Germinal center (tissue), 1 donor: ENCODE measurements at places on chromosomes 3 and 15.

DNA sequence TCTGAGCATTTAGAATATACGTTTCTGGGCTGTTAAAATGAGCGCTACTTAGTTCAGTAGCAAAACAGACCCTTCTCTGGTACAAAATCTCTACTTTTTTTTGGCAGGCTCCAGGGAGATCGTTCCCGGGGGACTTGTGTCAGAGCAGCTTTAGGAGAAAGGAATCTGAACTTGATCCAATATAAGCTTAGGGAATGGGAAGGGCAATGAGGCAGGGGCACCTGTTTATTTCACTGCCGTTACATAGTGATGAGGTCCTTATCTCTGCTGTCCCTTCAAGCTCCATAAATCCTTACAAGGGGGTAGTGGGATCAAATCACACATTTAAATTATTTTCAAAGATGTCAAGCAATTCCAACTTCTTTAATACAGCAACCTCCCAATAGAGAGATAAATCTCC lies 128.7 kb upstream of the BNIP2 start:
- DNase-seq, result no peak

- no peak for DNase-seq
Measured at GRCh38 chr15:101129851-101130380, 121.9 kb downstream of the CHSY1 start.

- DNase-seq, result no peak
Measured at GRCh38 chr3:125024817-125025216, 31.0 kb downstream of the HEG1 start.

- DNase-seq, result no peak
Measured at GRCh38 chr3:8899876-8900460, 63.3 kb downstream of the RAD18 start.

DNA sequence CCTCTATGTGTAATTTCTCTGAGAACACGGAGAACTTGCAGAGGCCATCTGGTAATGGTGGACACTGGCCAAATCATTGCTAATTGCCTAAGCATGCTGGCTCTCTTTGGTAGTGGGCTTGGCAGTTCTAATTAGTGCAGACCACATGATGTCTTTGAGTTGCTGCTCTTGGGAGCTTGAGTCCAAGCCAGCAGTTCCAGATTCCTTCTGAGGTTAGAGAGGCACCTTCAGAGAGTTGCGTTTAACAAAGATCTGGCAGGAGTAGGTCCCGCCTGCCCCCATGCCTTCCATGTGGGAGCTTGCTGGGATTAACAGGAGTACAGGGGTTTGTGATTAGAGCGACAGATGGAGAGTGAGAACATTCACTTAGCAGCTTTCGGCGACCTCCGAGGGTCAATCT lies 449.0 kb upstream of the LMCD1 start:
- no peak for DNase-seq

DNA sequence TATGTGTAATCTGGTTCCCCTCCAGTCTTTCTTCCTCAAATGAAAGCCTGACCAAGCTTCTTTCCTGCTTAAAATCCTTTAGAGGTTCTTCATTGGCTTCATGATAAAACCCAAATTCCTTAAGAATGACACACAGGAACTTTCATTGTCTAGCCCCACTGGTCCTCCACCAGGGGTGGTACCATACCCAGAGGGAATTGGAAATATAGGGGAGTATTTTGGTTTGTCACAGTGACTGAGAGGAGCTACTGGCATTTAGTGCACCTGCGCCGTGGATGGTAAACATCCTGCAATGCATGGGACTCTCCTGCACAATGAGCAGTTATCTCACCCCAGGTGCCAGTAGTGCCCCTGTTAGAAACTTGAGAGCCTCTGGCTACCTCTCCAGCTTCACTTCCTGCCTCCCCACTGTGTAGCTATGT lies 10.8 kb downstream of the ZWILCH start:
- no peak for DNase-seq

DNA sequence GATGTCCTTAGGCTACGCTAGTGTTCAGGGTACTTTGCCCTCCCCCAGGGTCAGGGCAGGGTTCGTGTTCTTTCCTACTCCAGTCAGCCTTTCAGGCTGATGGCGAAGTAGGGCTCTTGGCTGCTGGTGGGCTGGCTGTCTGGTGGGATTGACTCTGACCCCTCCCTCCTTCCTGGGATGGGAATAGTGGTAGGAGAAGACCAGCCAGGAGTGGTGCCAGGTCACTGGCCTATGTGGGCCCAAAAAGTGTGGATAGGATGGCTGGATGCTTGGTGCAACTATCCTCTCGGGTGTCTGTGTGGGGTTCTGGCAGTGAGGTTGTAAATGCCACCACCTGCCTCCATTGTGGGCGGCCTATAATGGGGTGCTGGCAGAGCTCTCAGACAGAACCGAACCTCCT lies 20.4 kb upstream of the EXOG start:
- DNase-seq, result no peak

DNA sequence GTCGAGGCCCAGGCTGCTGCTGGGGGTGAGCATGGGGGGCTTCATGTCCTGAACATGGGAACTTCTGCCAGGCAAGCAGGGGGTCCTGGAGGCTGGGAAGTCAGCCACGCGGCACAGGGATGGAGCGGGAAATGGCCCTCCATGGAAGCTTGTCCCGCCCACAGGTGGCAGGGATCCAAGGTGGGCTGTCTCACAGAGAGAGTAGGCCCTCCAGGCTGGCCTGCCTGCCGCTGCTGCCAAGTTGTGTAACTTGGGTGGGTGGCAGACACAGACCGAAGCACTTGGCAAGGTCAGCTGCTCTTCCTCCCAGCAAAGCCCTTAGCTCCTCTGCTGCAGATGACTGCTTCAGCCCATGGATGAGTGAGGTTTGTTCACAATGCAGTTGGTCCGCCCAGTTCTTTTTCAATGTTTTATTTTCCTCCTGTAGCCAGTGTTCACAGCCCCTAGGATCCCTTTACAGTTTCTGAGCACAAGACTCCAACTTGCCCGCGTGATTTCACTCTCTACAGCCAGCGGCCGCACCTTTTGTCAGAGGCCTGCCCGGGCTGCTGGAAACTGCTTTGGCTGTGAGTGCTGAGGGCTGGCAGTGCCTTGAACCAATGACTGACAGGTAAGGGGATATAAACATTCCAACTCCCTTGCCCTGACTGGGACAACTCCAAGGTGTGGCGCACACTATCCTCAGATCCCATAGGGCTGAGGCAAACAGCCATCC lies 26.7 kb downstream of the HCN4 start:
- DNase-seq, result no peak

- DNase-seq, result no peak
Measured at GRCh38 chr3:43866529-43867353, 176.0 kb downstream of the ABHD5 start.

DNA sequence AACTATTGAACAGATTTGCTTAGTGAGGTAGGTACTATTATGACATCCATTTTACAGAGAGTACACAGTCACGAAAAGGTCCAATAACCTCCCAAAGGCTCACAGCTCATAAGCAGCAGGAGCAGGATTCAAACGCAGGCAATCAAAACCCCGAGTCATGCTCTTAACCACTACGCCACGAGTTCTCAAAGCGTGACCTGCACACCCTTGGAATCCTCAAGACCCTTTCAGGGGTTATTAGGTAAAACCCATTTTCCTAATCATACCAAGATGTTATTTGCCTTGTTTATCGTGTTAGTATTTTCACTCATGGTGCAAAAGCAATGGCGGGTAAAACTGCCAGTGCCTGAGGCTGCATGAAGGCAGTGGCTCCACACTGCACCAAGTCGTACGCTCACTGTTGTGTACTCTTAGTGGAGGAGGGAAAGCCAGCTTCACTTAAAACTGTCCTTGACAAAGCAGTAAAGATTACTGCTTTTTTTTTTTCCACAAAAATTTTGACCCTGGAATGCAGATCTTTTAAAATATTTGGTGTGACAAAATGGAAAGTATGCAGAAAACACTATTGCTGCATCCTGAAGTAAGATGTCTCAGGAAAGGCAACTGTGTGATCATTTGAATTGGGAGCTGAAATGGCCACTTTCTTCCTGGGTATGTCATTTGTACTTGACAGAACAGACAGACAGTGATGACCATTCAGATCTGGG lies 96.1 kb downstream of the IGF2BP2 start:
- DNase-seq, result no peak

DNA sequence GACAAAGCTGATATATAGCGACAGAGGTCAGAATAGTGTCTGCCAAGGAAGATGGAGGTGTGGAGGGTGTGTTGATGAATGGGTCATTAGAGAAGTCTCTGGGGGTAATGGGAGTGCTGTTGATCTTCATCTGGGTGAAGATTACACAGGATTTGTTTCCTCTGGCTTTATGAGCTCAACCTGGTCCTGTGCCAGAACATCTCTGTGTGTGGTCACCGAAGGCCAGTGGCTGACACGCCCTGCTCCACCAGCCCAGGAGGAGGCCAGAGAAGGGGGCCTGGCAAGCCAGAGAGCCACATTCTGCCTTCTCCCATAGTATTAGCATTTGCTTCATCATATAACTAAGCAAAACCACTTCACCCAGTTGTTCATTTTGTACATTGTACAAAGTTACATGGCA lies 121.1 kb downstream of the ZNF621 start:
- no peak for DNase-seq

- no peak for DNase-seq
Measured at GRCh38 chr3:194967151-194968117, 281.8 kb downstream of the FAM43A start.

- no peak for DNase-seq
Measured at GRCh38 chr3:11156026-11156410, 1.7 kb downstream of the HRH1 start.

GRCh38 chr3:25831578-25831977 lies 41.7 kb downstream of the OXSM start:
- DNase-seq, result no peak

GRCh38 chr3:17044855-17045254 lies 160.1 kb downstream of the PLCL2 start:
- no peak for DNase-seq

- no peak for DNase-seq
Measured at GRCh38 chr3:8303466-8303865, 198.2 kb upstream of the LMCD1 start.

DNA sequence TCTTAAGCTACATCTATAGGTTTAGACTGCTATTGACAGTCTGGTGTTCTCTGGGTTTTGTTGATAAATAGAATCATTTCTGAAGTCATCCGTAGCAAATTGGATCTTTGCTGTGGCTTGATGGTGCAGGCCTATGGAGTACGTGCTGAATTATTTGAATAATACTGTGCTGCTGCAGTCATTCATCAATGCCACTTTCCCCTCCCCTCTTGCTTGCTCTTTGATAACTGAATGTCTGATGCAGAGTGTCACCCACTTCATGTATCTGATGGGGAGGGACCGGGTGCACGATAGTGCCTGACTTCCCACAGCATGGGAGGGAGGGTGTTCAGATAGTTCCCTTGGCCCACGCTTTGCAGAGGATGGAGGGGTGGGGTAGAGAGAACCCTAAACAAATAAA lies 179.9 kb downstream of the AGBL1 start:
- DNase-seq, result no peak

DNA sequence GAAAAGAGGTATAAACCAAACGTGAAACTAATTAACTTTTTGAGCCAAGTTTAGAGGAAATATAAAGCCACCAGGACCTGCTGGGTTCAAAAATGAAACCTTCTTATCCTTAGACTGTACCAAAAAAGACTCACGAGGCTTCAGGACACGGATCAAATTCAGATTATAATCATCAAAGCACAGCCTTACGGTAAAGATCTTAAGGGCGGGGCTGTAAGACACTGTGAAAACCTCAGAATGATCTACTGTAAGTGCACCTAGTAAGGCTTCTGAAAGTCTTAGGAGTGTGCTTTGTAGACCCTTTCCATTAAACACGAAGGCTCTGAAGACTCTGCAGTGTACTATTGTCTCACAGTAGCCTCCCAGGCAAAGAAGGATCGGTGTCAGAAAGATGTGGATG lies 26.8 kb downstream of the TARS3 start:
- no peak for DNase-seq

GRCh38 chr15:48423896-48424475 lies 92.8 kb downstream of the DUT start:
- DNase-seq, result no peak

DNA sequence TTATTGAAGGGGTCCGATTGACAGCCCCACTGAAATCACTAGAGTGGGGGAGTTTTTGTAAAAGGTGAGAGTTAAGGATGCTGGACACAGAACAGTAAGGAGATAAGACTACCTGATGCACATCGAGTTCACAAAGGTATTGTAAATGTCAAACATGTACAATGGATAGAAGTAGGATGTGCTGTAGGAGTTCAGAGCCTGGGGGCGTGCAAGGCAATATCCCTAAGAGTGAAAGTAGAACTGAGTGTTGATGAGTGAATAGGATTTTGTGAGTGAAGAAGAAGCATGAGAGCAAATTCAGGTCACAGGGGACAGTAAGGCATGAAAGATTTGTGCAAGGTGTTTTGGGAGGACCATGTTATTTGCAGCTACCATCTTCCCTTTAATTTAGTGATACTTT lies 21.5 kb downstream of the DOCK3 start:
- no peak for DNase-seq

DNA sequence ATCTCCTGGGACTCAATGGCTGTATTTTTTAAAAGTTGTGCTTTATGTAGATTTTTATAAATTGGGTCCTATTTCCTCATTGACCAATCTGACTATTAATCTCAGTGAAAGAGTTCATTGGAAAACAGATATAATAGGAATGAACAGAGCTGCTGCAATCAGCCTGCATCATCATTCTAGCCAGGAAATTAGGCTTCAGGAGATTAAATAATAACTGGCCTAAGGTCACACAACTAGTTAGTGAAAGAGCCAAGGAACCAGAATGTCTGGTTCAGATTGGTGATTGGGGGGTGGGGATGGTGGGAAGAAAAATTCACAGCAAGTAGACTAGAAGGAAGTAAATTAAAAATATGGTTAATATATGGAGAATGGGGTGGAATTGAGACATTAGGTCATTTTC lies 180.9 kb upstream of the ROPN1 start:
- no peak for DNase-seq

- no peak for DNase-seq
Measured at GRCh38 chr15:101004500-101004899, 85.3 kb downstream of the LRRK1 start.

DNA sequence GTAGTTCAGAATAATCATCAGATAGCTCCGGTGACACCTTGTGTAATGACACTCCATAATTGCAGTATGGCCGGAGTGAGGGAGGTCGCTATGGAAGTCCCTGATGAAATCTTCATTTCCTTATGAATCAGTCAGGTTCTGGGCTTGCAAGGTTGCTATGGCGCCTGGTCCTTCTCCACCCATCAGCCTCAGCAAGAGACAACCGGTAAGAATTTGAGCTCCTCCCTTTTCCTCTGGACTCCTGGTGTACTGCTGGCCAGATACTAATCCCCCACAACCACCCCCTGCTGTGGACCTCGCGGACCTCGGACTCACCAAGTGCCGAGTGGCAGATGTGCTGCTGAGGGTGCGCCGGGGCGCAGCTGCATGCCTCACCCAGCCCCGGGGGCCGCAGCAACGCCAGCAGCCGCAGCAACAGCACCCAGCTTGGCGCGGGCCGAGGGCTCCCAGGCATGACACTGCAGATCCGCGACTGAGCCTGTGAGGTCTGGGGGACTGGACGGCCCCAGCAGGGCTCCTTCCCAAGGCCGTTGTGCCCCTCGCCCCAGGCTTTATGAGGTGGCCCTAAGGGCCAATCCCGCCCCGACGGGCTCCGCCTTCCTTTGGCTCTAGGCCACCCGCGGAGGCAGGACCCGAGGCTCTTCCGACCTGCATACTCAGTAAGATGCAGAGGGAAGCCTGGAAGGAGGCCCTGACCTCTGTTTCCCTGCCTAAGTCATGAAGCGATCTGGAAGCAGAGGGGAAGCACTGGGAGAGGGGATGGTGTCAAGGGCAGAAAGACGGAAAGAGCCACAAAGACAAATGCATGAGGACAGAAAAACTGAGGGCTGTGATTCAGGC lies at the start of gene TIMP4:
TIMP4 (minus strand) TSS at position 526 of the 840 bp plus-strand sequence; CDS start at position 454, 72 bp downstream.
- no peak for DNase-seq
